ENCODE measurements at places on chromosomes 1 and 21.

DNA sequence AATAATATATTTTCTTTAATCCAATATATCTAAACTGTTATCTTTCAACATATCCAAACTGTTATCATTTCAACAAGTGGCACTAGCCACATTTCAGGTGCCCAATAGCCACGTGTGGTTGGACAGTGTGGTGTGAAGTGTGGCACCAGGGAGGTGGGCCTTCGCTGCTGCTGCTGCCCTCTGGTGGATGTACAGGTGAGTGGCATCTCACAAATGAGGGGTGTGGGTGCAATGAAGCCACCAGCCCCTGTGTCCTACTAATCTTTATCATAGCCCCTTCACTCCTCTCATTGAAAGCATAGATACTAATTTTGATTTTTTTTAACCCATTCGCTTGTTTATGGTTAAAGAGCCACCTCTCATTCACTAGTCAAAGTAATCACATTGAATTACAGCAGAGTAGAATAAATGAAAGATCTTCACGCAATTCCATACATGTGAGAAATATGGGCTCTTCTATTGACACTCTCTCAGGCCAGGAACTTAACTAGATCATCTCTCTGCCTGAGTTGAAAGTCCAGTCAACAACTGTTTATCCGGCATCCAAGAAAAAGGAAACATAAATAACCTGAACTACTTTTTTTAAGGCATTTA is 499.2 kb downstream of the OMA1 start:
- DNase-seq, result no peak

- DNase-seq, result peak; percentile 20
These were observed 63.7 kb upstream of the ABCG1 start for GRCh38 chr21:42155045-42155855.

GRCh38 chr1:109975718-109976117 is 8.8 kb upstream of the AHCYL1 start:
- DNase-seq, result no peak

DNA sequence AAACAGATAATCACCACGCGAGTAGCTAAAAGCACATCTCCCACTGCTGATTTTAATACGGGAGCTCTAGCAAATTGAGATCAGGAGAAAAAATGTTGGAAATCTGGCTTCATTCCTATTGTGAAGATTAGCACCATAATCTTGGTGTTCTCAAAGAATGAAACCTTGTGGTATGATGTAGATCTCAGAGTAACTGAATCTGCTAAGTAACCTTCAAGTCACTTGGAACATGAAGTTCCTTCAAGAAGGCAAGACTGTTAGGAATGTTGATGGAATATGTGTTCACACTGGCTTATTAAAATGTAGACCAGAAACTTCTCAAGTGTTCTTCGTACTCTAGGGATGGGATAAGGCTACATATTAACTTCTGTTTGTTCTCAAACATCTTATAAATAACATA is 117.4 kb upstream of the CHRM3 start:
- DNase-seq, result no peak

- no peak for DNase-seq
These were observed 88.5 kb upstream of the GCLM start for GRCh38 chr1:93997756-93998155.
